ENCODE measurements at places on chromosomes 2 and 18.
A peak's percentile ranks its signal among the peaks of the same experiment; 100 is the strongest.

DNA sequence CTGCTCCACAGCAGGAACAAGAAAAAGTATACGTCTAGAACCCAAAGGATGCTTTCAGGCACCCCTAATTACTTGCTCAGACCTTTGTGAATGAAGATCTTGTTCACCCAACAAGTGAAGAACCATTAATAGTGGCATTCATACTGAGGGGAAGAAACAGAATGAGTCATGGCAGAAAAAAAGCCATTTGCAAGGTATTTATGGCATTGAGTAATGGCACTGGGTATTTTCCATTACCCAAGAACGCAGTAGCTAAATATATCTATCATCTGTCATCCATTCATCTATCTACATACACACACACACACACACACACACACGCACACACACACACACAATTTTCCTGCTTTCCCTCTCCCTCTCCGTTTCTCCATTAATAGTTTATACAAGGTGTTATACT, 56.4 kb upstream of the XIRP2 start:
- DNase-seq = no peak

DNA sequence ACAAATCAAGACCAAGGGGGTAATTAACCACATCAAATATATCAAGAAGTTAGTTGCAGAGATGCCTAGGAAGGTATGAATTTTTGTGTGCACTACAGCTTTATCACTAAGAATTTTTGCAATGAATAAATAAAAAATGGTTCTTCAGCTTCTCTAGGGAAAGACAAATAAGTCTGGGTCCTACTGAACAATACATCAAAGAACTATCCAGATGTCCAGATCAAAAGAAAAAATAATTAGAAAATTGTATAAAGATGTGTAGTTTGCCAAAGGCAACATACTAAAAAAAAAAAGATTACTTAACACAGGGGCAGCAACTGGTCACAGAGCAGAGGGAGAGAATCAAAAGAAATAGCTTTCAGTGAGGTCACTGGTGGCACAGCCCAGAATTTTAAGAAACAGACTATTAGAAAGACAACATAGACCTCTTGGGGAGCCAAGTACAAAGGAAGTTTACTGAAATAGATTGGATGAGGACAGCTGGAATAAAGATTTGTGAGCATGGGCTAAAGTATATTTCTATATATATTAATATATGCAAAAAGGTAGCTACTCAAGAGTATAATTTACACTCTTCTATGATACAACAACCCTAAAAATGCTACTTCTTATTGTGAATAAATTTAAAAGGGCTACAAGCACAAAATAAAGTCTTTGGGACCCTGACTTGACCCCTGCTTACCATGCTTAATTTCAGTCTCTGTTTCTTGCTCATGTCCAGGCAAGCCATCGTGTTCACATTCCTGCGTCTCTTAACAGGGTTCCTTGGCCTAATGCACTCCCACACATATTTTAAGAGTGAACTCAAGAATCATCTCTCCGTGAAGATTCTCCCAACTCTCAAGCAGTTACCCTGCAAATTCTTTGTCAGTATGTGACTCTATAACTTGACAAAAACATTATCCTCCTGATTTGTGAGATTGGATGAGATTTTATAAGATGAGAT, 99.0 kb upstream of the GRB14 start:
- DNase-seq = no peak

DNA sequence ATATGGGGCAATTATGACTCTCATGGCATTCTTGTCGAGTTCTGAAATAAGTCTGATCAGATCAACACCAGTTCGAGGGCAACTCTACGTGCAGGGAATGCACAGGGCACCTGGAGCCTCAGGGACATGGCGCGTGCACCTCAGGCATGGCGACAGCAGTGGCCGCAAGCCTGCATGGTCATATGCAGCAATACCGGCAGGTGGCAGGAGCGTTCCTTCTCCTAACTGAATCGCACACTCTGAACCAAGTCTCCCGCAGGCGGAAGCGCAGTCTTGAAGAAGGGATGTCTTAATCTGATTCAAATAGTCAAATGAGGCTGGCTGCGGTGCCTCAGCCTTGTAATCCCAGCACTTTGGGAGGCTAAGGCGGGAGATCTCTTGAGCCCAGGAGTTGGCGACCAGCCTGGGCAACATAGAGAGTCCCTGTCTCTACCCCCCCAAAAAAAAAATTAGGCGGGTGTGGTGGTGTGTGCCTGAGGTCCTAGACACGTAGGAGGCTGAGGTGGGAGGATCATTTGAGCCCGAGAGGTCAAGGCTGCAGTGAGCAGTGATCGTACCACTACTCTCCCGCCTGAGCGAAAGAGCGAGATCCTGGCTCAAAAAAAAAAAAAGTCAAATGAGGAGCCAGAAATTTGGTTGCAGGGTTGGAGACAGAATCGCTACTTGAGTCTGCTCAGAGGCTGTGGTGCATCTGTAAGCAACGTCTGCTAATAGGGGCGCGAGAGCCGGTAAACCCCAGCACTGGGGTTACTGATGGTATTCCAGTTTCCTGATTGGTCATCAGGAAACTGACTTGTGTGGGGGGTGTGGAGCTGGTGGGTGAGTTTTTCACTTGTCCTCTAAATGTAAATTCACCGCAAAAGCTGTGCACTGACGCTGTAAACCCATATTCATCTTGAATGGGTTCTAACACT, 28.8 kb downstream of the FHL2 start:
- peak; percentile 80 for DNase-seq

DNA sequence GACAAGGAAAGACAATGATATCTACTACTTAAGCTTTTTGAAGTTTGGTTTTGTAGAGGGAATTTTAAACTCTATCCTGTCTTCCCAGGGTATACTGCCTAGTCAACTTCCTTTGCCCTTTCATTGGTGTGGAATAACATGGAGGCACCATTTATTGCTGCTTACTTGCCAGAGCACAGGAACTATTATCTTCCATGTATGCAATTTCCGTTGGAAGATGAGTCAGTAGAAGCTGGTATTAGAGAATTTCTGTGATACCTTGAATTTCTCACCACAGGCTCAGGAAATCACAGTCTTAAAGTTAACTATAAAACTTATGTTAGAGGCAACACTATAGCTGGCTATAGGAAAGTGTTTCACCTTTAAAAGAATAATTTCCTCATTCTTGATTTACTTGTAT, 40.9 kb upstream of the RGPD4 start:
- DNase-seq = no peak

- DNase-seq = no peak
Observed at GRCh38 chr2:237141571-237142051, 55.9 kb downstream of the COPS8 start.

GRCh38 chr2:12776521-12776961, 59.8 kb downstream of the TRIB2 start:
- DNase-seq = no peak

DNA sequence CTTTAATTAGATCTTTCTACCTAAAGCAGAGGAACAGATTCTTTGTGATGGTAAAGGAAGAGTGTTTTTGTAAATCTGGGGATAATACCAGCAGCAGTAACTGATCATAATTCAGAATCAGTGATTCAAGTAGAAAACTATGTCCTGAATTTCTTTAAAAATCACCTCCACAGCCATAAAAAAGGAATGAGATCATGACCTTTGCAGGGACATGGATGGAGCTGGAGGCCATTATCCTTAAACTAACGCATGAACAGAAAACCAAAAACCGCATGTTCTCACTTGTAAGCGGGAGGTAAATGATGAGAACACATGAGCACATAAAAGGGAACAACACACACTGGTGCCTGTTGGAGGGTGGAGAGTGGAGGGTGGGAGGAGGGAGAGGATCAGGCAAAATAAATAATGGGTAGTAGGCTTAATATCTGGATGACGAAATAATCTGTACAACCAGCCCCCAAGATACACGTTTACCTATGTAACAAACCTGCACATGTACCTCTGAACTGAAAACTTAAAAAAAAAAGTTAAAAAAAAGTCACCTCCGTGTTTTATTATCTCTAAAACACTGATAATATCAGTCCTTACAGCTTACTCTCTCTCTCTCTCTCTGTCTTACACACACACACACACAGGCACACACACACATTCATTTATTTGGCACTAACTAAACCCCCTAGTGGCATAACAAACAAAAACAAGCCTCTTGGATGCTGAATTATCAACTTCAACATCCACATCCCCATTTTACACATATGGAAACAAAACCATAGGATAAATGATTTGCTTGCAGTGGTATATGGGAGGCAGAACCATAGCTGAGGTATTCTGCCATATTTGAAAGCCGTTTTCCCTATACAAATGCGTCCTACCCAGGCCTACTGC, 1.4 kb downstream of the TM4SF20 start:
- DNase-seq = no peak

DNA sequence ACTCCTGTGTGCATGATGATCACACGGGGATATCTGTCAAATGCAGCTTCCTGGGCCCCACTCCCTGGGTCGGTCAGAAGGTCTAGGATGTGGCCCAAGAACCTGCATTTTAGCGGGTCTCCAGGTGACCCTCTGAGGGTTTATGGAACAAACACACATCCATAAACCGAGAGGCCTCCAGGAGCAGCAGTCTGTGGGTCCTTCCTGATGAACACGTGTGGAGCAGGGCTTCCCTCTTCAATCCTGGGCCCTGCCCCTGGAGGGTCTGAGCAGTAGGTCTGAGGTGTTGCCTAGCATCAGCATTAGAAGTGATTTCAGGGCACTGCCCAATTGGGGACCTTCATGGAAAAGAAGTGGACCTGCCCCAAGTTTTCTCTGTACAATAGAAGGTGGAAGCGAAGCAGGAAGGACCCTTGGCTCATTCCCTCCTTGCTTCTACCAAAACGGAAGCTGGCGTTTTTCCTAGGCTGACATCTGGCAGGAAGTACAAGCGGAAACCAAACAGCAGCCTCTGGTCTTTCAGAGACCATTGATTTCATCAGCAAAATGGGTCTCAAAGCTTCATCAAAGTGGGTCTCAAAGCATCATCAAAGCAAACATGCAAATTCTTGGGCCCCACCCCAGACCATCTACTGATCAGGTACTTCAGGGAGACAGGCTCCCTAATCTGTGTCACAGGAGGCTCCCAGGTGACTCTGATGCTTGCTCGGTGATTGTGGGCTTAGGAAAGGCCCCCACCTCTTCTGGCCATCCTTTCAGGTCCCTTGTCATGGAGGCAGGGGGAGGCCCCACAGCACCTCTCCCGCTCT, 30.7 kb downstream of the INO80C start:
- DNase-seq = no peak

DNA sequence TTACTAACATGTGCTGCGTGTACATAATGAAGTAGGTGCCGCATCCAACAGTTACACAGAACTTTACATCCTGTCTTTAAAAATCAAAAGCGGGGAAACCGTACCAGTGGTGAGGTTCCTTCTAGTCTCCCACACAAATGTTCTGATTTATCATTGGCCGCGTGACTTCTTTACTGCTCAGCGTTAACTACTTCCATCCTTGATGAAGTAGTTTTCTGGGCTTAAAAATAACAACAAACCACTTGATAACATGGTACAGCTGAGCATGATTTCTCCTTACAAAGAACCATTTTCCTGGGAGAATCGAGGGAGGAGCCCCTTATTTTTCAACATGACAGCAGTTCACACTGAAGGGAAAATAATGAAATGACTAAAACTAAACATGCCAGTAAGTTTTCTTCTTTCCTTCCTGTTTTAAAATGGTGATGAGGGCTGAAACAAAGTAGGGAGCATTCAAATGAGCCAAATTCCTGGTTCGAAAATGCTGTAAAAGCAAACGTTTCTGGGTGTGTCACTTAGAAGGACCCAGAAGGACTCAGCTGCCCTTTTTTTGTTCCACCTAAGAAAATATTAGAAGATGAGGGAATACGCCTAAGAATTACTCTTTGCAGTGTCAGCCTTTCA, 9.9 kb downstream of the EMILIN2 start:
- DNase-seq = no peak

DNA sequence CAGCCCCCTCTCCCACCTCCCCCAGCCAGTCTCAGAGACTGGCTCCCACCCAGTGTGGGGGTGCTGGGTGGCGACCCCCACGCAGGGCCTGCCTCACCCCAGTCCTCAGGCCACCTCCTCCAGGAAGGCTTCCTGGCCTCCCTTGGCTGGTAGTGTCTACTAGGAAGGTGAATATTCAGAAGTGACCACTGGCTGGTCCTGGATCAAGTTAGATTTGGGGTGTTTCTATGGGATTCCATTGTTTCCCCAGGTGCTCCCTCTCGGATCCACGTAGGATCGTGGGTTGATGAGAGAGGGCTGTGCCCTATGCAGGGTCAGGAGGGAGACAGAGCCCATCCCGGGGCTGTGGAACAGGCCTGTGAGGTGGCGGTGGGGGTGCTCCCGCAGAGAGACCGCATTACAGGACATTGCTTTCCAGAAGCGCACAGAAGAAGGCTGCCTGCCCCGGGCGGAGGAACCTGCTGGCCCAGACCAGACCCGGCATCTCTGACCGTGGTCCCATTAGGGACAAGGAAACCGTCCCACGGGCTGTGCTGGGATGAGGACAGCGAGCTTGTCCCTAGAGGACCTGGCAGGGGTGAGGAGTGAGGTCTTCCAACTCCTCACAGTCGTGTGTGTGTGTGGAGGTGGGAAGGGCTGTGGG, 3.3 kb downstream of the PDCD1 start:
- DNase-seq = no peak

DNA sequence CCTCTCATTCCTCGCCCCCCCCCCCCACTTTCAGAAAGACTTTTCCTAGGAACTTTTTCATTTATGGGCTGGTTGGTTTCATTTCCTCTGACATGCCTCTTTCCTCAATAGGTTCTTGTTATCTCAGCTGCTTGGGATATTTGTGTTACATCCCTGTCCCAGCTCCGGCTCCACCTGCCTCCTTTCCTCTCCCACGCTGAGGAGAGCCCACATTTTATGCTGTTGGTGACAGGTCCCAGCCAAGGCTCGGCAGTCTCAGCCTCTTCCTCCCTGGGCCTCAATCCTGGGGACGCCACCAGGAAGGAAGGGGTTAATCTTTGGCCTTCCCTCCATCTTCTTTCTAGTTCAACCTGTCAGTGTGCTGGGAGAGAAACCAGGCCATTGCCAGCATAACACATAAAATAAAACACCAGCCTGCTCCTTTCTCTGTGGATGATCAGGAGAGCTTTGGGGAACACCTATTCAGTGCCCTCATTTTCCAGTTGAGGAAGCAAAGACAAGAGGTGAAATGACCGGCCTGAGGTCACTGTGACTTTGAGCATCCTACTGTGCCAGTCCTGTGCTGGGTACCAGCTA, 216.9 kb upstream of the TNP1 start:
- DNase-seq = no peak

DNA sequence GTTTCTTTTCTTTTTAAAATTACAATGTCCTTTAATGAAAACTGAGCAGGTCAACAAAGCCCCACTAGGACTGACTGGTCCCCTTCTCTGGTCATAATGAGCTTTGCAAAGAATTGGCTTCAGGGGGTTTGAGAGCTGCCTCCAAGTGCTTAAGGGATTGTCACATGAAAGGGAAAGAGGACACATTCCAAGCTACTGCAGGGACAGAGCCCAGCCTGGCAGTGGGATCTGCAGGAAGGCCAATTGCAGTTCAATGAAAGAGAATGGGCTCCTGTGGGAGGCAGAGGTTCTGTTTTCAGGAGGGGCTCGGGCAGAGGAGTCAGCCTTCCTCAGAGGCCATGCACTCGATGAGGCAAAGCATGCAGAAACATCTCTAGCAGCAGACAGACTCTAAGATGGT, 84.1 kb upstream of the ACKR3 start:
- no peak for DNase-seq

DNA sequence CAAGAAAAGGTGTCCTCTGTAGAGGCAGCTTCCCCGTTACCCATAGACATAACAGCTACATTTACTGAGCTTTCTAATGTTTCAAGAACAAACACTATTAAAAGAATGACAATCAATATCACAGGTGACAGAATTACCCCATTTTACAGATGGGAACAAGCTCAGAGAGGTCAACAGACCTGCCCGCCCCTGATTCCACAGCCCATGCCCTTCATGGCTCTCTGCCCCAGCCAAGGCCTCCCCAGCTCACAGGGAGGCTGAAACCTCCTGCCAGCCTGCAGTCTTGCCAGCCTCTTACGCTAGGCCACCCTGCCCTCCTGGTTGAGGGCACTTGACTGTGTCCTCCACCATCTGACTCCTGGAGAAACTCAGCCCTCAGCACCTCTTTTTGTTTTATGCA, 19.1 kb upstream of the SLC35F6 start:
- no peak for DNase-seq

Measured in CD4-positive, alpha-beta T cell treated with Interleukin-15 for 1 hour (primary cell).